NAMALWA (cell line): ENCODE measurements at places on chromosomes 16 and 17.

DNA sequence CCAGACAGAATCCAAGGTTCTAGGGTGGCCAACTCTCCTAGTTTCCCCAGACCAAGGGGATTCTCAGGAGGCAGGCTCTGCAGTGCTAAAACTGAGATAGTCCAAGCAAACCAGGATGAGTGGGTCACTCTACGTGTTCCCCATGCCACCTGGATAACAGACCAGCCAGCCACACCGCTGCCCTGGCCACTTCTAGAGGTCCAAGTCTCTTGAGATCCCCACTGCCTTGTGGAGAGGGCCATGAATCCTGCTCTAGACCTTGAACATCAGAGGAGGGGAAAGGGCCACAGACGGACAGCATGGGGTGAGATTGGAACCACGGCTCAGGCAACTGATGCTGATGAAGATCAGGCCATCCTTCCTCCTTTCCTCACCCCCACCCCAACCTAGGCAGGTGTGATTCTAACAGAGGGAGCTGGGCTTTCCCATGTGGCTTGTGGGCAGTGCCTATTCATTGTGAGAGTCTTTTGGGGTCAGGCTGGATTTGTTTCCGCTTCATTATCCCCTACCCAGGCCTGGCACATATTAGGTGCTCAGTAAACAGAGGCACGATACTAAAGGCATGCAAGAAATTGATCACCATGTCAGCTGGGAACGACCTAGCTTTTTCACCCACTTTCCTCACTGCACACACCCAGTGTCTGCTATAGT, 16.8 kb upstream of the TVP23A start:
- no peak for DNase-seq

- no peak for DNase-seq
Measured at GRCh38 chr17:47987240-47987835, 16.4 kb downstream of the CDK5RAP3 start.

- peak; percentile 57 for DNase-seq
Measured at GRCh38 chr17:4074831-4075495, 67.9 kb downstream of the ZZEF1 start.

DNA sequence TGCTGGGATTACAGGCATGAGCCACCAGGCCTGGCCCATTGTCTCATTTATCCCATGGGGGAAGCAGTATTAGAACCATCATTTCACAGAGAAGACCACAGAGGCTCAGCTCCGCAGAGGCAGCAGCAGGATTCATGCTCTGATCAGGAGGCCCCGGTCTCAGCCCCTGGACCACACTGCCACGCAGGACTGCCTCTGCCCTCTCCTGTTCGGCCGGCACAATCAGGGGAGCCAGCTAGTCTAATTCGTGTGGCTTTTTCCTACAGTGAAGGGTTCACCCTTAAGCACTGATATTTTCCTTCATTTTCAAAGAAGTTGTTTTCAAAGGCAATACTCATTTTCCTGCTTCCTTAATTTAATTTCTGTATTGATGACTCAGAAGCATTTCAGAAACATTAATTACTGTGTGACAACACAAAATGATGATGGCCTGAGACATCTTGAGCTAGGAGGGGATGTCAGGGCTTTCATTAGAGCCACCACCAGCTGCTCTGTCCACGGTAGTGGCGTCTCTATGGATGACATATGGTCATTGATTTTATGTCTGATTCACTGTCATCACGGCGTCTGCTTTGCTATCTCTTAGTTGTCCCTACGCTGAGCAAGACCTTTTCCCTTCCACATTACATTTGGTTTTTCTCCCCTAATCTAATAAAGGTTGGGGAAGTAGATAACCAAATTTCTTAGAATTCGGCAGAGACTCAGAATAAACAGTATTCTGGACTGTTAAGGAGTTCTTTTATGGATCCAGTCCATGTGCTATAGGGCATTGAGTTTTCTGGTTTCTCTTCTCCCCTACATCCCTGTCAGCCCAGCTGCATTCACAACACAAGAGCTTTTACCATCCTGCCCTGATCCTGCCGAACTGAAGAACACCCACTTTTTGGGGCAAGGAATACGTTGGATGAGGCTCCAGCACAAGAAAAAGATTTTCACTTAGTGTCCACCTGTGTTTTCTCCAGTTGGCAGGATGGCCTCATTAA, 314.0 kb downstream of the SLC39A11 start:
- DNase-seq = no peak

GRCh38 chr16:62038646-62039045, 2.4 kb upstream of the CDH8 start:
- no peak for DNase-seq

DNA sequence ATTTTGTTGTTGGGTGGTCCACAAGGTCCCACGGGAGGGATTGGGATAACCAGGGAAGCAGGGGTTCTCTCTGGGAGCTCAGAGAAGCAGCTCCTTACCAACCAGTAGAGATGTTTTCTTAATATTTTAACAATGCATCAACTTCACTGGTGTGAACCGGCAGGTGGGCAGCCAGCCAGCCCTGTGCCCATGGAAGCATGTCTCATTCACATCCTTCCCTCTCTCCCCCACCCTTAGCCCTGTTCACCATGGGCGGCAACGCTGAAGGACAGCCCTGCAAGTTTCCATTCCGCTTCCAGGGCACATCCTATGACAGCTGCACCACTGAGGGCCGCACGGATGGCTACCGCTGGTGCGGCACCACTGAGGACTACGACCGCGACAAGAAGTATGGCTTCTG, 9.3 kb downstream of the MMP2 start:
- DNase-seq = no peak

GRCh38 chr17:27323538-27324215, 29.8 kb downstream of the WSB1 start:
- no peak for DNase-seq

- no peak for DNase-seq
Measured at GRCh38 chr16:2392025-2392424, 37.2 kb upstream of the CCNF start.

- DNase-seq = peak; percentile 94
Measured at GRCh38 chr17:8189711-8190477, at the start of gene BORCS6. Gene BORCS6 (minus strand): TSS chr17:8190180. CDS start chr17:8190140, 40 bp downstream.

GRCh38 chr17:78154903-78155811, 9.0 kb downstream of the C17orf99 start:
- peak; percentile 85 for DNase-seq
